ENCODE measurements at places on chromosomes 3 and 15. TPM values are rescaled to one million over a fixed set of nuclear protein-coding genes. Genes with fewer than 3 reads are reported as not detected.

- peak overlapping the region; percentile 93 for H3K4me3 ChIP-seq
- DNase-seq = no peak
- H3K36me3 ChIP-seq = peaks cover 6% of the 10 kb centered on the region
- H3K4me1 ChIP-seq = peaks cover 3% of the 10 kb centered on the region
Observed at GRCh38 chr3:122416966-122417365, 1.1 kb upstream of the WDR5B start.

GRCh38 chr15:73389539-73389938 lies 20.8 kb upstream of the HCN4 start:
- H3K27ac ChIP-seq = no peak overlapping the region
- H3K4me3 ChIP-seq = no peak overlapping the region
- H3K4me1 ChIP-seq = peaks cover 7% of the 10 kb centered on the region
- no peaks in the 10 kb centered on the region for H3K27me3 ChIP-seq
- no peaks in the 10 kb centered on the region for H3K36me3 ChIP-seq
- DNase-seq = no peak

DNA sequence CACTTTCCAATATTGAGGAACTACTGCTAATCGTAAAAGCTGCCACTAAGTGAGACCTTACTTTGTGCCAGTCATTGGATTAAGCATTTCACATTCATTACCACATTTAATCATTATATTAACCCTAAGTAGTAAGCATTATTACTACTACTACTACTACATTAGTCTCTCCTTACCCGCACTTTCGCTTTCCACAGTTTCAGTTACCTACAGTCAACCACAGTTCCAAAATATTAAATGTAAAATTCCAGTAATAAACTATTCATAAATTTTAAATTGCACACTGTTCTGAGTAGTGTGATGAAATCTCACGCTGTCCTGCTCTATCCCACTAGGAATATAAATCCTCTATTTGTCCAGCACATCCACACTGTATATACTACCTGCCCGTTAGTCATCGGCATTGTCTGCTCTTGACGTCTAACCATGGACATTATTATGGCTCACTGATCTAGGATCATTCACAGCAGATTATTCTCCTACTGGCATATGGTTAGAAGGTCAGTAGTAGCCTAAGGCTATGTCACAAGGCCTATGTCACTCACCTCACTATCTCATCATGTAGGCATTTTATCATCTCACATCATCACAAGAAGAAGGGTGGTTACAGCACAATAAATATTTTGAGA lies 121.1 kb downstream of the GSK3B start:
- H3K27me3 ChIP-seq = no peaks in the 10 kb centered on the region
- no peak for DNase-seq
- H3K36me3 ChIP-seq = no peaks in the 10 kb centered on the region
- no peak overlapping the region for H3K4me3 ChIP-seq
- no peak overlapping the region for H3K27ac ChIP-seq
- H3K4me1 ChIP-seq = no peaks in the 10 kb centered on the region

GRCh38 chr15:66912441-66912840 lies 153.0 kb upstream of the SMAD3 start:
- H3K36me3 ChIP-seq = no peaks in the 10 kb centered on the region
- H3K27me3 ChIP-seq = no peaks in the 10 kb centered on the region
- no peak for DNase-seq
- H3K4me1 ChIP-seq = no peaks in the 10 kb centered on the region

GRCh38 chr3:9211155-9211950 lies 38.1 kb downstream of the SRGAP3 start:
- H3K36me3 ChIP-seq = no peaks in the 10 kb centered on the region
- no peak overlapping the region for H3K4me3 ChIP-seq
- H3K4me1 ChIP-seq = no peaks in the 10 kb centered on the region
- no peak overlapping the region for H3K27ac ChIP-seq
- H3K27me3 ChIP-seq = no peaks in the 10 kb centered on the region

DNA sequence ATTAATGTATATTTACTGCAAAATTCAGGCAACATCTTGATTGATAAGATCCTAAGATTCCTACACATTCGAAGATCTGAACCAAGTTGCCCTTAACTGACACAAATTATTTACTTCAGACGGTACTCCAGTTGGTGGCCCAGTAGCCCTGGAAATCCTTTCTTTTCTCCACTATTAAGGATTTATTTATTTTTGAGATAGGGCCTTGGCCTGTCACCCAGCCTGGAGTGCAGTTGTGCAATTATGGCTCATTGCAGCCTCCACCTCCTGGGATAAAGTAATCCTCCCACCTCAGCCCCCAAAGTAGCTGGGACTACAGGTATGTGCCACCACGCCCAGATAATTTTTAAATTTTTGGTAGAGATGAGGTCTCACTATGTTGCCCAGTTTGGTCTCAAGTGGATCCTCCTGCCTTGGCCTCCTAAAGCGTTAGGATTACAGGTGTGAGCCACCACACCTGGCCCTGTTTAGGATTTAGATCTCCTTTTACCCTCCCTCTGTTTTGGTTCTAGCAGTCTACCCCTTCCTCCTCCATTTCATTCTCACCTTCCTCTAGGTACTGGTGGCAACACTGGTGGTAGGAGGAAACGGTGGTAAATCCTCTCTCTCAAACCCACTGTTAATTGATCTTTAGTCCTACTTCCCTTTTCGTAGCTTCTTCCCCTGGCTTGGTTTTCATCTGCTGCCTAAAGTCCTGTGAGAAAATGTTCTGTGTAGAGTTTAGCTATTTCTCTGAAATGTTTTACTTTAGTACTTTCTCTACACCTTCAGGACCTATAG lies 12.7 kb upstream of the ZNF609 start:
- no peak overlapping the region for H3K27ac ChIP-seq
- DNase-seq = no peak
- H3K4me1 ChIP-seq = no peaks in the 10 kb centered on the region
- H3K27me3 ChIP-seq = no peaks in the 10 kb centered on the region
- no peak overlapping the region for H3K4me3 ChIP-seq

GRCh38 chr3:48217449-48217848 lies 5.8 kb upstream of the CAMP start:
- no peak for DNase-seq
- H3K27me3 ChIP-seq = 0 out of 2 replicates have a peak, but pooled peaks cover 4% of the 10 kb centered on the region
- no peaks in the 10 kb centered on the region for H3K4me1 ChIP-seq
- no peak overlapping the region for H3K4me3 ChIP-seq
- H3K36me3 ChIP-seq = no peaks in the 10 kb centered on the region

DNA sequence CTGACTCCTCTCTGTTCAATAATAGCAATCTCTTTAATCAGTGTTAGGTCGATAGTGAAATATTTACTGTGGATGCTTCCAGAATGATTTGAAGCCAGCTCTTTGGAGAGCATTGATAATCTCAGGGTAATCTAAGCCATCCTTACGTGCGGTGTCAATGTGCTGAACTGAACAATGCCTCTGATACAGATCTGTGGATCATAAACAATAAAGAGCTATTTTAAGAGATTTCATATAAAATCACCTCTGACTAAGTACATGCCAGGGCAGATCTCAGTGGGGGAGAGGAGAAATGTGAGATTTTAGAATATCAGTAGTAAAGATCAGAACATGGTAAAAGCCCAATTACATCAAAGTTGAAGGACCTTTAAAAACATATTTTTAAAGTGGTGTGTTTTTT lies 319.3 kb upstream of the GBE1 start:
- no peak overlapping the region for H3K4me3 ChIP-seq
- H3K4me1 ChIP-seq = no peaks in the 10 kb centered on the region
- H3K36me3 ChIP-seq = no peaks in the 10 kb centered on the region
- no peak overlapping the region for H3K27ac ChIP-seq

DNA sequence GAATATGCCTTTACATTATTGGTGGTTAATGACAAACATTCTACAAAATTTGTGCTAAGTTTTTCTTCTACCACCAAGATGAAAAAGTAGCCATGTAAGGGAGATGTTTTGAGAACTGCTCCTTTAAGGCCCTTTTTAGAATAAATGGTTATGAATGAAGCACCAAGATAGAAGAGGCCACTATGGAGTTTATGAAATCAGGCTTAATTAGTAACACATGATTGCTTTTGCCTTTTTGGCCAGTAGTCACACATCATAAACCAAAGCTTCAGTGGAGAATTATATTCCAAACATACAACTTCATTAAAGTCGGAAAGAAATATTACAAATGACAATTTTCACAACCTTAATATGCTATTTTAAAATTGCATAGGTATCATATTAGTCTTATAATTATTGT lies 331.7 kb downstream of the RBMS3 start:
- no peak overlapping the region for H3K27ac ChIP-seq
- H3K4me3 ChIP-seq = no peak overlapping the region

GRCh38 chr3:141625506-141625905 lies 112.6 kb upstream of the RNF7 start:
- no peaks in the 10 kb centered on the region for H3K4me1 ChIP-seq
- no peak for DNase-seq
- H3K27ac ChIP-seq = no peak overlapping the region

DNA sequence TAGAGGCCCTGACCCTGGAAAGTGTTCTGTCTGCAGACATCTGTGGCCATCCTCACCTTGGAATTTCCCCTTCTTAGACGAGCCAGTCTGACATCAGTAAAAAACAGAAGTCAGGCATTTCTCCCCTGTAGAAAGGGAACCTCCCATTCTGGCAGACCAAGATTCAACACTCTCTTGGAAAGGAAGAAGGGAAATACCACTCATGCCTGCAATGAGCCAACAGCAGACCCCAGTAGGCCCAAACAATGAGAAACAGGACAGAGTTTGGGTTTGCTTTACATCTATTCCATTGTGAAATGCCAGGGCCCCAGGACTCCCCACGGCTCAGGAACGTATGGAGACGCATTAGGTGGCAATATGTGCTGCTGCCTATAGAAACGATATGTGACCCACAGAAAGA lies 264.0 kb upstream of the NSMCE3 start:
- peak; percentile 17 for DNase-seq
- H3K4me1 ChIP-seq = peaks cover 8% of the 10 kb centered on the region

- no peak overlapping the region for H3K4me3 ChIP-seq
- DNase-seq = no peak
- no peaks in the 10 kb centered on the region for H3K27me3 ChIP-seq
- no peak overlapping the region for H3K27ac ChIP-seq
- peaks cover 14% of the 10 kb centered on the region for H3K36me3 ChIP-seq
- H3K4me1 ChIP-seq = peaks cover 13% of the 10 kb centered on the region
Observed at GRCh38 chr3:184347321-184348056, 10.1 kb downstream of the FAM131A start.

GRCh38 chr3:79765911-79766310 lies 1.9 kb downstream of the ROBO1 start:
- peaks cover 27% of the 10 kb centered on the region for H3K27me3 ChIP-seq
- no peaks in the 10 kb centered on the region for H3K36me3 ChIP-seq
- no peak for DNase-seq
- H3K27ac ChIP-seq = no peak overlapping the region
- peaks cover 3% of the 10 kb centered on the region for H3K4me1 ChIP-seq

DNA sequence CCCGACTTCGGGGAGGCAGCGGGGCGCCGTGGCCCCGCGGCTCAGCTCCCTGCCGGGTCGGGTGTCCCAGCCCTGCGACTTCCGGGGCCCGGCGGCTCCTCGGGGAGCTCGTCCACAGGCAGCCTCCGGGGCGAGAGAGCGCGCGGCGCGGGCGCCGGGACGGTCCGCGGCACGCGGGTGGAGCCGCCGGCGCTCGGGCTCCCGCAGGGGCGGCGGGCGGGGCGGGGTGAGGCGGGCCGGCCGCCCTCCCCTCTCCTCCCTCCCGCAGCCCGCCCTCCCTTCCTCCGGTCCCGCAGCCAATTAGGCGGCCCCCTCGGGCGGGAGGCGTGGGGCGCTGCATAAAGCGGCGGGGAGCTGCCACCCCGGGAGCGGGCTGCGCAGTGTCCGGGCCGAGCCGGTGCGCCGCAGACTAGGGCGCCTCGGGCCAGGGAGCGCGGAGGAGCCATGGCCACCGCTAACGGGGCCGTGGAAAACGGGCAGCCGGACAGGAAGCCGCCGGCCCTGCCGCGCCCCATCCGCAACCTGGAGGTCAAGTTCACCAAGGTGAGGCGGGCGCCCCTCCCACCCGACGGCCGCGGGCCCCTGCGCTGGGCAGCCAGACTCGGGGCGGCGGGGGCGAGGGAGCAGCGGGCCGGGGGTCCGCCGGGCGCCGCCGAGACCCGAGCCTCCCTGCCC lies at the start of gene ALDH1A3:
TSS of gene ALDH1A3 (plus strand) at position 368 of the 675 bp plus-strand sequence. CDS start at position 445, 77 bp downstream.
- DNase-seq = no peak
- H3K36me3 ChIP-seq = no peaks in the 10 kb centered on the region
- peak within 1 kb of the TSS; percentile 59 for H3K4me3 ChIP-seq

Gene SLC6A11
- total RNA-seq = 0.88 TPM

Gene LDHAL6B
- total RNA-seq = not detected

Gene CYP11A1
- 1.9 TPM for total RNA-seq

Gene GOLGA8K
- total RNA-seq = 0.48 TPM

Gene SKOR1
- 0.11 TPM for total RNA-seq

Gene SMCO1
- not detected for total RNA-seq

Gene SLC12A1
- 1.0 TPM for total RNA-seq
